ENCODE measurements at places on chromosomes 6 and 20.

DNA sequence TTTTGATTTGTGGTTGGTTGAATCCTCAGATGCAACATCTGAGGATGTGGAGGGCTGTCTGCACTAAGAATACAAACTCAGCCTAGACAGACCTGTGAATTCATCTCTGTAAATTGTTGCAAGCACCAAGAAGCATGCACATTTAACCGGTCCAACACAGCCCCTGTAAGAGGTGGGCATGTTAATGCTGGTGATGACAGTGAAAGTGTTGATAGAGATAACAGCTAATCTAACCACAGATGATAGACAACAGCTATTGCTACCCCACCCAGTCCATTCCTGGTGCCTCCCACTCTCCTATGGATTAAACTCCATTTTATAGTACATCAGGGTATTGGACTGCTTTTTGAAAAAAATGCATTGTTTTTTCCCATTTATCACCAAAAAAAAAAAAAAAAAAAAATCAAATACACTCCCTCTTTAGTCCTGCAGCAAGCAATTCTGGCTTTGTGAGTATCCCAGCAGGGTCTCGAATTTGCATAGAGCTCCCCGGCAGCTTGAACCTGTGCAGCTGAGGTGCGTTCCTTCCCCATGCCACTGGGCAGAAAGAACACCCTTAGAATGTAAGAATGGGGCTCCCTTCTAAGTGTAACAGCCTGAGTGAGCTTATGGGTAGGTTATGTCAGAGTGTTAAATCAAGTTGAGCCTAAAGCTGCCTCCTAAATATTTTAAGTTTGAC, 270.9 kb upstream of the JARID2 start:
- DNase-seq = no peak

DNA sequence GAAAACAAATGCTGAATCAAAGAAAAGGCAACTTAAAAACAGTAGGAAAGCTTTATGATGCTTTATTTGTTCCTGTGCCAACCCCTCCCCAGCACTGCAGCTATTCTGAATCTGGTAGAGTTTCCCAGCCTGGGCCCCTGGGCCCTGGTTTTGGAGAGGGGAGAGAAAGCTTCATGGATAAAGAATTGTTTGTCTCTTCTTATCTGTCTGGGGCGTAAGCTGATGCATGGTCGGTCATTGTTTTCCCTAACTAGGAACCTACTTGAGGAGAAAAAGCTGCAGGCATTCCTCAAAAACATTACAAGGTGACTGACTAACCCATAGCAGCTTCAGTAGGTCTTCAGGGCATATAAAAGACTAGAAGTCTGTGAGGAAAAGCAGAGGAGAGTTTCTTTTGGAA, 758.1 kb upstream of the EPHA7 start:
- no peak for DNase-seq

- peak; percentile 74 for DNase-seq
Observed at GRCh38 chr6:169751242-169752073, at the start of the genes DYNLT2 and ERMARD. Gene DYNLT2, minus strand, starts transcription at chr6:169751572. Its CDS starts 114 bp downstream, at chr6:169751458. Gene ERMARD, plus strand, starts transcription at chr6:169751622. Its CDS starts 36 bp downstream, at chr6:169751658.

DNA sequence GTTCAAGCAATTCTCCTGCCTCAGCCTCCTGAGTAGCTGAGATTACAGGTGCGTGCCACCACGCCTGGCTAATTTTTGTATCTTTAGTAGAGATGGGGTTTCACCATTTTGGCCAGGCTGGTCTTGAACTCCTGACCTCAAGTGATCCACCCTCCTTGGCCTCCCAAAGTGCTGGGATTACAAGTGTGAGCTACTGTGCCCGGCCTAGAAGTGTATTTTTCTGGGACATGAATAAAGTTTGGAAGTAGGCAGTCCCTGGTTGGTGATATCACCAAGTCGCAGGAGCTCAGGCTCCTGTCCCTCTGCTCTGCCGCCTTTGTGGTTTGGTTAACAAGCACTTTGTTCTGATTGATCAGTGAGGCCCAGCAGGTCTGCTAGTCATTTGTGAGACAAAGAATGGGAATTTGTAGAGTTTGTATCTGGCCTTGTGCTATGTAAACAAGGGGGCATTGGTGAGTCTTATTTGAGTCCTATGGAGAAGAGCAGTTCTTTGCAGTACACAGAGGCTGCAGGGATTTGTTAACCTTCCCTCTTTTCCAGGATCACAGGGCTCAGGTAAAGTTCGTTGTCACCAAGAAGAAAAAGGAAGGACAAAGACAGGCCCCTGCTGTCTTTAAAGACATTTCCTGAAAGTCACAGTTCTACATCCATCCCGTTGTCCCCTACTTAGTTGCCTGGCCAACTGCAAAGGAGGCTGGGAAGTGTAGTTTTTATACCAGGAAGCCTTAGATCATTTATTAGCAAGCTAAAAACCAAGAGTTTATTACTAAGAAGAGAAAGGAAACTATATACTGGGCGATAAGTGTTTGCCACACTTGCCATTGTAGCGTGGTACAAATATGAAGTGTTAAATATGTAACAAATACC, 13.1 kb downstream of the MTHFD1L start:
- DNase-seq = no peak

DNA sequence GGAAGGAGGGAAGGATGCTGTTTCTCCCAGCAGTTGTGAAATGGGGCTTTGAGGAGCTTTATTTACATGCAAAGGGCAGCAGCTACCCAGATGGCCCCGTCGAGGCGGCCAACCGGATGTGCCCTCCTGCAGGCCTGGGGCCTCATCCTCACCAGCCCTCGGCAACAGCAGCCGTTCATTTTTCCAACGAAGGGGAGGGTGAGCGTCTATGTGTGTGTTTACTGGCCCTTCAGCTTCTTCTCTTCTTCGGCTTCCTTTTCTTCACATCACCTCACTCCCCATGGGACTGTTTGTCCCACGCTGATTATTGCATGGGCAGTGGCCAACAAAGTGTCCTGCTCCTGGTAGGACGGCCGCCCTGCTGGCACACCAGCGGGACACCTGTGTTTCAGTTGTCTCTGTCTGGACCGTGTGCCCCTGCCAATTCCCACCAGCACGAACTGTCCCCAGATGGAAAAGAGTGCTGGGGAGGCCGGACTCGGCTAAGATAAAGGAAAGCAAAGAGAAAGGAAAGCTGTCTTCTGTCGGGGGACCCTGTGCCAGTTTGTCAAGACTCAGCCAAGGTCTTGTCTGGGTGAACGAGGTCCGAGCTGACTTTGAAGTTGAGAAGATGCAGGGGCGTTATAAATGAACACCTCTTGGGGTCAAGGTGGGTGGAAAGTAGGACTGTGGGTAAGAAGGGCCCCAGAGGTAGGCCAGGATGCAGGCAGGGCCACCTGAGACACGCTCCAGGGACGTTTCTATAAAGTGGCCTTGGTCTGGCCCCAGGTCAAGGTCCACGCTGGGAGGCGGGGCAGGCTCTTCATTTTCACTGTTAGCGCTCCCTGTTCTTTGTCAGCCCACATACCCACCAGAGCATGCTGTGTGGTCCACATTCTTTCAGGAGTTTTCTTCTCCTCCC, 57.0 kb downstream of the FAM50B start:
- no peak for DNase-seq

DNA sequence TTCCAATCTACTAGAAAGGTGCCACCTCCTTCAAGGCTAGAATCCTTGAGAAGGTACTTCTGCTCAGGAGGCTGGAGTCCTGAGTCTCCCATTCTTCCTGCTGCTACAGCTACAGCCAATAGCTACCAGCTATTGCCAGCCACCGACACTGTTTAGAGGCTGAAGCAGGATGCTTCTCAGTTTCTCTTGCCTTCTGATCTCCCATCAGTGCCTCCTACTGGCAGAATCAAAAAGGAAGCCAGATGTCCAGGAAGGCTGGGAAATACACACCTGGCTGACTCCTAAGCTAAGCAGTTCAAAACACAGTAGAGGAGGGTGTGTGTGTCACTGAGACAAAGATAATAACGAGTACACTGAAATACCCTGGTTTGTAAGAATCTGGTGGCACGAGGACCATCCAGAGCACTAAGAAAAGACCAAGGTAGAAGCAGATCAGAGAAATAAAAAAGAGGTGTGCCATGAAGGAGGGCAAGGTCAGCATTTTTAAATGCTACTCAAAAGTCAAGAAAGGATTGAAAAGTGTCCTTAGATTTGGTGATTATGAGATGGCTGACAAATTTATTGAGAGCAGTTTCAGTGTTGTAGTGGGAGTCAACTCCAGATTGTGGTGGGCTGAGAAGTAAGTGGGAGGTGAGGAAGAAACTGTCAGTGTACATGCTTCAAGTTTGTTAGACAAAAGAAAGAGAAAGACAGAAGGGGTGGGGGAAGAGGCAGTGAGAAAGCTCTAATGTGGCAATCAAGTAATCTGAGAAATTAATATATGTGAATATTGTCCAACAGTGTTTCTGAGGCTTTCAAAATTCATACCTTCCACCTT, 2.3 kb upstream of the HLA-DMA start:
- DNase-seq = no peak

- no peak for DNase-seq
Observed at GRCh38 chr6:137094411-137095008, 49.7 kb upstream of the IL20RA start.

GRCh38 chr6:32692019-32692418, 25.6 kb upstream of the HLA-DQB1 start:
- no peak for DNase-seq

All from D721Med (cell line).